ENCODE measurements at places on chromosomes 11 and 22.

DNA sequence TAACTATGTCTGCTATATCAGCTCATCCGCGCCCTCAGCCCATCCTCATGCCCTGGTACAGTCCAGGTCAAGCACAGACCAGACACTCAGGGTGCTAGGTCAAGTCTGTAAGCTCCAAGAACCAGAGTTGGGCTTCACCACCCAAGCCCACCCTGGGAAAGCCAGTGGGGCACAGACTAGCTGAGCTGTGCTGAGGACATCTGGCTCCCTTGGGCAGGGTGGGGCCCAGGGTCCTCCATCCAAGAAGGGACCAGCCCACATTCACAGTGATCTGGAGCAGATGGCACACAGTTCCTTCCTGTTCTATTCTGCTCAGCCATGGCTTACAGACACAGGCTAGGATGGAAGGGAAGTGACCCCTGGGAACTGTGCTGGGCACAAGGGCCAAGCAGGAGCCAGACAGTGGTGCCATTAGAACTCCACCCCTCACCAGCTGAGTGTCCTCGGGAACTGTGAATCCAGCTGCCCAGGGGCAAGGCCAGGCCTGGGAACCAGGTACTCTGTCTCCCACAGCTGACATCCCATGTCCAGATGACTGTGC is 9.1 kb downstream of the P2RY6 start:
- DNase-seq: peak; percentile 88

GRCh38 chr22:24583221-24584165 is 9.4 kb downstream of the LRRC75B start:
- DNase-seq: no peak

DNA sequence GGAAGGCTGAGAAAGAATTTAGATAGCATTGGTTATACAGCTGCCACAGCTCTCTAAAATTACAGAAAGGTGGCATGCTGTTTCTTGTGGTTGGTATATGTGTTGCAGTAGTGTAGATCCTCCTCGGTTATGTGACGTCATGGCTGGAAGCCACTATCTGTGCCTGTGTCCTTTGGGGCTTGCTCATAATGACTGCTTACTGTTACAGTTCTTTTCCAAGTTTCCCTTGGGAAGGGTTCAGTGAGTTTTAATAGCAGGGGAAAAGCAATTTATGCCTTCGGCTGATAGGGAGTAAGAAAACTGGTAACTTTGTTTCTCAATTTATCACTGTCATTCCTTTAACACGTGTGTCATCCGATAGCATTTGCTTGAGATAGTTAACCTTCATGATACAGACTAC is 47.2 kb downstream of the POLD3 start:
- no peak for DNase-seq

- no peak for DNase-seq
Measured at GRCh38 chr22:47291565-47292495, 529.4 kb downstream of the TBC1D22A start.

- no peak for DNase-seq
Measured at GRCh38 chr11:64970731-64971151, 1.2 kb downstream of the MAJIN start.

GRCh38 chr11:11010624-11011127 is 152.8 kb upstream of the ZBED5 start:
- DNase-seq: peak; percentile 63

GRCh38 chr11:106681435-106681834 is 336.8 kb downstream of the GUCY1A2 start:
- DNase-seq: no peak

GRCh38 chr22:19643448-19644313 is 70.6 kb upstream of the SEPTIN5 start:
- DNase-seq: peak; percentile 63

Measured in suppressor macrophage (primary cell).